NCI-H1092 (cell line): ENCODE measurements at places on chromosomes 11 and 22.

GRCh38 chr11:36105743-36106581 is 162.1 kb downstream of the LDLRAD3 start:
- no peak for DNase-seq

DNA sequence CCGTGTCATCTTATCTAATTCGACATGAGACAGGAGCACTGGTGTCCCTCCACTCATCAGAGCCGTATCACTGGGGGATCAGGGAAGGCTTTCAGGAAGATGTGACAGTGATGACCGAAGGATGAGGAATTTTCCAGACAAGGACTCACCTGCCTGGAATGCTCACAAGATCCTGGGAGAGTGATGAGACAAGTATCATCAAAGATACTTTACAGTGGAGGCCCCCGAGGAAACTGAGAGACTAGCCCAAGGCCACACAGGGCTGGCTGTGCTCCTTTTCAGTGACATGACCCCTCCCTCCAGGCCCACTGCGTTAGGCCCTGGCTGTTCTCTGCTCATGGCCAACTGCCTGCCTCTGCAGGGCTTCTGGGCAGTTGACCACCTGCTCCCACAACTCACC is 13.0 kb downstream of the CLPB start:
- DNase-seq, result no peak

DNA sequence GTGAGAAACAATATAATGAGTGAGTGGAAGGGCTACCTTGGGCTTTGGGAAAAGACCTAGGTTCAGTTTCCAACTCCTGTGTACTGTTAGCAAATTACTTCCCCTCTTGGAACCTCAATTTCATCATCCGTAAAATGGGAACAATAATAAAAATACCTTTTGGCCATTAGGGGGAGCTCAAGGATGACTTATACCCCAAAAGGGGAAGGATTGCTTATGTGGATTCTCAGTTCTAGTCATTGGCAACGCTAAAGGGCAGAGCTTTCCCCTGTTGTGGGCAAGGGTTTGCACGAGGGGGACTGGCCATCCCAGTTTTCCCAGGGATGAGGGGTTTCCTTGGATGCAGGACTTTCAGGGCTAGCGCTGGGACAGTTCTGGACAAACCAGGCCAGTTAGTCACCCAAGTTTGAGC is 3.1 kb upstream of the COMMD9 start:
- no peak for DNase-seq

- no peak for DNase-seq
Measured at GRCh38 chr22:27134315-27134701, 476.9 kb downstream of the MIAT start.

GRCh38 chr11:14642453-14642852 is 1.2 kb upstream of the PDE3B start:
- DNase-seq, result no peak

DNA sequence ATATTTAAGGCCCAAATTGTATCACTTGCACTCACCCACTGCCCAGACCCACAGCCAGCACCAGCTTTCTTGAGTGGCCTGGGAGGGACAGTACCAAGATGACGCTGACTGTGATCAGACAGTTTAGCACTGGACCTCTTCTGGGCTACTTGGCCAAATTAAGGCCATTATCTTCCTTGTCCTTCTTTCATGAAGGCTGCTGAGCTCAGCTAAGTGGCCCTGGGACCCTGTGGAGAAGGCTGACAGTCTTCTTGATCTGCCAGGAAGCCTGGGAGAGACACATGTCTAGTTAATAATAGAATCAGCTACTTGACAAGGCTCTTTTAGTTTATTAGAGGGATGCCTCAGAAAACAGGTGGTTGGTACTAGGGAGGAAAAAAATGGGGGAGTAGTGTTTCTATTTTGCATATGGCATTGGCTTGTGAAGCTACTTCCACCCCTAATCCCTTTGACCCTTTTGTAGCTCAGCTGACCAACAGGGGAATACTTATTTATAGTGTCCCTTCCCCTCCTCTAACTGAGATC is 127.9 kb upstream of the NTM start:
- DNase-seq, result no peak

GRCh38 chr11:81449588-81450156 is 1284.0 kb downstream of the FAM181B start:
- DNase-seq, result no peak

GRCh38 chr11:126102436-126102981 is 39.8 kb upstream of the CDON start:
- no peak for DNase-seq

DNA sequence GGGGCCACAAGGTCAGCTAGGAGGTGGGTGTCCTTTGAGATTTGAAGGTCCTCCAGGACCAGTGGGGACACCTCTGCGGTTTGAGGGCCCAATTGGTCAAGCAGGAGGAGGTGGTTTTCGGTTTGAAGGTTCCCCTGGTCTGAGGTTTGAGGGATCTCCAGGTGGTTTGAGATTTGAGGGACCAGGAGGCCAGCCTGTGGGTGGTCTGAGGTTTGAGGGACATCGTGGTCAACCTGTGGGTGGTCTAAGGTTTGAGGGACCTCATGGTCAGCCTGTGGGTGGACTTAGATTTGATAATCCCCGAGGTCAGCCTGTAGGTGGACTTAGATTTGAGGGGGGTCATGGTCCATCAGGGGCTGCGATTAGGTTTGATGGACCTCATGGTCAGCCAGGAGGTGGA is 11.8 kb downstream of the PCF11 start:
- no peak for DNase-seq

DNA sequence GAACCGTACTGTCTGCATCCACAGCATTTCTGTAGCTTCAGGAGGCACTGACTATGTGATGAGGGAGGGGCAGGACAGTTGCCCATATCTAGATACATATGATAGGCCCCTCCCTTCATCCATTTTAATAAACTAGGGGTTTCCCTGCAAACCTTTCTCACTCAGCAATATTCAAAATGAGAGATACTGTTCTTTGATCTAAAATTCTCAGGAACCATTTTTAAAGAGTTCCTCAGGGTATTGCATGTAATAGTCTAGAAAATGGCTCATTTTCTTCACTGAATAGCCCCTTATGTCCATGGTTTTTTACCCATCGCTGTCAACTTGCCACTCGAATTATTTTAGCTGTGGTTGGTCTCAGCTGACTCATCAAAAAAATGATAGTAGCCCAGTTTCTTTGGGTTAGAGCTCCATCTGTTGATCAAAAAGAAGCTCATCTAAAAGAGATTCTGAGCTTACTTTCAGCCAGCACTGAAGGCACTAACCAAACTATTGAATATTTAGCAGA is 37.0 kb upstream of the DNAJB7 start:
- peak; percentile 11 for DNase-seq

- no peak for DNase-seq
Measured at GRCh38 chr22:26674211-26675190, 17.1 kb downstream of the MIAT start.

DNA sequence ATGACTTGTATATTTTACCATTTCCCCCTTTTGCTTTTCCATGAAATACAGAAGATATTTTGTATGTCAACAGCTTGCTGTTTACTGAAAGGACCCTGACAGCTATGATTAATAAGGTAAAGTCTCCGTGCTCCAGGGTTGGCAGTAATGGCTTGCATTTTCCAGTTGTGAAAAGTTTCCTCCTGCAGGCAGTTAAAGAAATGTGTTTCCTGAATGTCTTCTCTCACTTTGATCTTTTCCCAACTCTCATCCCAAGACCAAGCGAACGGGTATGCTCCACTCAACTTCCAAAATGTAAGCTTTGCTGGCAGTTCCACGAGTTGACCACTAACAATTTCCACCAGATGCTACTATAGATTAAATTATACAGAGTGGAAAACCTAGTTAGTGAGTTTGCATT is 8.9 kb downstream of the FIBIN start:
- no peak for DNase-seq

DNA sequence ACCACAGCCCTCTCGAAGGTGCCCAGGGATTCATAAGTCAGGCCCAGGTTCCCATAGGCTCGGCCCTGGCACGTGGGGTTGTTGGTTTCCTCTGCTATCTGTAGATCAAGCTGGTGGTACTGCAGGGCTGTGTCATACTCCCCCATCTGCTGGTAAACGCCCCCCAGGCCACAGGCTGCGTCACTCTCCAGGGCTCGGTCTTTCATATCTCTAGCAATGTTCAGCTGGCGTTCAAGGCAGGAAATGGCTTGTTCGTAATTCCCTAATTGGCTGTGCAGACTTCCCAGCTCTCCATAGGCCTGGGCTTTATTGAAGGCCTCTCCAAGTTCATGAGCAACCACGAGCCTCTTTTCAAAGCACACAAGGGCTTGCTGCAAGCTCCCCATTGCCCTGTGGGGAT is 186.4 kb upstream of the PITPNB start:
- no peak for DNase-seq

DNA sequence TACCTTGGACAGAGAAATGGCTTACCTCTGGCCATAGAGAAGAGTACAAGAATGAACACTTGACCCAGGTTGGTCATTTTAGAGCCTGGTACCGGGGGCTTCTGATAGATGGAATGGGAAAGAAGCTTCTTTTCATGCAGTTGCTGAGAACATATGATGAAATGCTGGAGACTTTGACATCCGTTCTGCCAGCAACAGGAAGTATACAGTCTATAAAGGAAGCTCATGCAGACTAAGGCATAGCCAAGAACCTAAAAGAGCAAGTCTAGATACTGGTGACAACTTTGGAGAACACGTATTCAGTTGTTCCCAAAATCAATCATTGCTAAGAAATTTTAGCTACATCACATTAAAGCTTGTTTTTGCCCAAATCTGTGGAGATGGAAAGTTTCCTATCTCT is 894.6 kb downstream of the METTL15 start:
- no peak for DNase-seq

- no peak for DNase-seq
Measured at GRCh38 chr11:112513417-112513816, 252.8 kb upstream of the PLET1 start.

DNA sequence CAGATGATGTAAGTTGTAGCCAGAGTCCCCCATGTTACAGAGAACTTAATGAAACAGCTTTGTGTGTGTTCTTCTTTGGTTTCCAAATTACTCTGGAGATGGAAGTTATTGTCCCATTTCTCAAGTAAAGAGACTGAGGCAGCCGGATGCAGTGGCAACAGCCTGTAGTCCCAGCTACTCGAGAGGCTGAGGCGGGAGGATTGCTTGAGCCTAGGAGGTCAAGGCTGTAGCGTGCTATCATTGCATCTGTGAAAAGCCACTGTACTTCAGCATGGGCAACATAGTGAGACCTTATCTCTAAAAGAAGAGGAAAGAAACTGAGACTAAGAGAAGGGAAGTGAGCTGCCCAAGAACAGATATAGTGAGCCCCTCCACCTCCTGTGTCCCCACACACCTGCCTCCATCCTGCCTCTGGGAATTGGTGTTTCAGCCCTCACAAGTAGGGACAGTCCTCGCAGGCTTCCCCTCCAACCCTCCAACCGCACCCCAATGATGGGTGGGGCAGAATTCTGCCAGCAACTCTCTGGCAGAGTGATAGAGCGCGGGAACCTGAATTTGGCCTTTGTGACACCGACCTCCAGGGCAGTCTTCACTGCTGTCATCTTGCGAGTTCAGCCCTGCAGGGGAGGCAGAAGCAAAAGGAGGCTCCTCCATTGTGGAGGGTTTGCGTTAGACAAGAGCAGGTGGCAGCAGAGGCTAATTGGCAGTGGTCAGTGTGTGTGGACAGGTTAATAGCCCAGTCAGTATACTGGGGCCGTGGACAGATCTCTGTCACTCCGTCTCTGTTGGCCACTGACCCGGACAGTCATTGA is 1.6 kb downstream of the PDXP start:
- no peak for DNase-seq

DNA sequence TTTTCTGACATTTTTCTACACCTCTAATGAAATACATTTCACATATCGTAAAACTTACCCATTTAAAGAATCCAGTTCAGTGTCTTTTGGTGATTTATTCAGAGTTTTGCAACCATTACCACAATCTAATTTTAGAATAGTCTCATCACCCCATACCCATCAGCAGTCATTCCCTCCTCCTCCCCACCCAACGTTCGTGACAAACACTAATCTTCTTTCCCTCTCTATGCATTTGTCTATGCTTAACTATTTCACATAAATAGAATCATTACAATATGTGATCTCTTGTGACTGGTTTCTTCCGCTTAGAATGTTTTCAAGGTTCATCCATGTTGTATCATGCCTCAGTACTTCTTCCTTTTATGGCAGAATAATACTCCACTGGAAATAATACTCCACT is 9.5 kb downstream of the TTC28 start:
- no peak for DNase-seq

DNA sequence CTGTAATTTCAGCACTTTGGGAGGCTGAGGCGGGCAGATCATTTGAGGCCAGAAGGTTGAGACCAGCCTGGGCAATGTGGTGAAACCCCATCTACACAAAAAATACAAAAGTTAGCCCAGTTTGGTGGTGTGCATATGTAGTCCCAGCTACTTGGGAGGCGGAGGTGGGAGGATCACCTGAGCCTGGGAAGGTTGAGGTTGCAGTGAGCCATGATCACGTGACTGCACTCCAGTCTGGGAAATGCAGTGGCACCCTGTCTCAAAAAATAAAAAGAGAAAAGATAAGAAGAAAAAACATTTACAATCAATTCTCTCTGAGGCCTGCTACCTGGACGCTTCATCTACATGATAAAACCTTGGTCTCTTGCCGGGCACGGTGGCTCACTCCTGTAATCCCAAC is 7.2 kb upstream of the CBL start:
- no peak for DNase-seq

DNA sequence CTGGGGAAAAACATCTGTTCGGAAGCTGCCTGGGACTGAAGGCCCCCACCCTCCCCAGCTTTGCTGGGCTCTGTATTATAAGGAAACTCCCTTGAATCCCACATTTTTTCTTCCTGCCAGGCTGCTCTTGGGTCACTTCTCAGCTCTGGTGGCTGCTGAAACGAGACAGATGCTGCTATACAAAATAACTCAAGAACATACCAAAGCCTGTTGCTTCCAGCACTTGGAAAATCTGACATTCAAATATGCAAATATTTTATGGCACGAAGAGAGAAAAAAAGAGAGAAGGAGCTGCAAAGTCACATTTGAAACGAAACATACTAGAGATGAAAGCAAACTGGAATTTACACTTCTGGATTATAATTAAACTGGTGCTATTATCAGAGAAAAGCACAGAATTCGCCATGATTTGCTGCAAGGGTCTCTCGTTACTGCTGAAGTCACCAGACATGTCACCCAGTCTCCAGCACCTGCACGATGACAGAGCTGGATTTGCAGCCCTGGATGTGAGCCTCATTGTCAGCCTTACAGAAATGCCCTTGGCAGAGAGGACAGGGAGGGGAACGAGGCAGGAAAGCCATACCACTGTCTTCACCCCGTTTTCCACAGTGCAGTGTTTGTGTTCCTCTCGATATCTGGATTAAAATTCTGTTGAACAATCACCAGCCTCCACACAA is 47.9 kb upstream of the IGSF9B start:
- DNase-seq, result no peak

DNA sequence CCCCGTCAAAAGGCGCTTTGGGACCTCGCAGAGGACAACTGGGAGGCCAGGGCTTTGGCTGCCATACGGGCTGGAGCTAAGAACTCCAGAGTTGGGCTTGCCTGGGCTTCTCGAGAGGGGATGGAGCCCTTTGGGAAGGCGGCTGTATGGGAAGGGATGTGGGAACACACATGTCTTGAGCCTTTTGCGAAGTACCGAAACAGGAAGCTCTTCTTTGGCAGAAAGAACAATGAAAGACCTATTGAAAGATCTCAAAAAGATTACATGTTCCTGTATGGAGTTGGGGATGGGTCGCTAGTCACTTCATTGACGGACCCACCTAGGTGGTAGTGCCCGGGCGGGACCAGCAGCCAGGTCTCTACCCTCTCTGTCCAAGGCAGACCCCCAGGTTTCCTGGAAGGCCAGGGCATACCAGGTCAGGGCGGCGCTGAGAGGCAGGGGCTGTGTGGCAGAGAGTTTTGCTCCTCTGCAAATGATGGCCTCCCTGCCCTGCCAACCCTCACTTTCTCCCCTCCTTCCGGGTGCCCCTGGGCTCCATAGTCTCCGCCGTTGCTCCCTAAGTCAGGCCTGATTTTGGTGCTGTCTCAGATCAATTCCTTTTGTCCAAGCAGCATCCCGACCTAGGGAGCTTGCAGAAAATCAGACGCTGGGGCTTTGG is 1.0 kb downstream of the ST14 start:
- DNase-seq, result no peak
